Stomach (tissue), 19 donors: ENCODE measurements at places on chromosomes 5 and 9. TPM values are rescaled to one million over a fixed set of nuclear protein-coding genes. Genes with fewer than 3 reads are reported as not detected.

Gene ZNF483
- total RNA-seq, result 7.2 TPM

Gene CATSPER3
- total RNA-seq, result not detected

- DNase-seq, result no peak
Observed at GRCh38 chr5:178352035-178352349, 119.4 kb upstream of the PHYKPL start.

DNA sequence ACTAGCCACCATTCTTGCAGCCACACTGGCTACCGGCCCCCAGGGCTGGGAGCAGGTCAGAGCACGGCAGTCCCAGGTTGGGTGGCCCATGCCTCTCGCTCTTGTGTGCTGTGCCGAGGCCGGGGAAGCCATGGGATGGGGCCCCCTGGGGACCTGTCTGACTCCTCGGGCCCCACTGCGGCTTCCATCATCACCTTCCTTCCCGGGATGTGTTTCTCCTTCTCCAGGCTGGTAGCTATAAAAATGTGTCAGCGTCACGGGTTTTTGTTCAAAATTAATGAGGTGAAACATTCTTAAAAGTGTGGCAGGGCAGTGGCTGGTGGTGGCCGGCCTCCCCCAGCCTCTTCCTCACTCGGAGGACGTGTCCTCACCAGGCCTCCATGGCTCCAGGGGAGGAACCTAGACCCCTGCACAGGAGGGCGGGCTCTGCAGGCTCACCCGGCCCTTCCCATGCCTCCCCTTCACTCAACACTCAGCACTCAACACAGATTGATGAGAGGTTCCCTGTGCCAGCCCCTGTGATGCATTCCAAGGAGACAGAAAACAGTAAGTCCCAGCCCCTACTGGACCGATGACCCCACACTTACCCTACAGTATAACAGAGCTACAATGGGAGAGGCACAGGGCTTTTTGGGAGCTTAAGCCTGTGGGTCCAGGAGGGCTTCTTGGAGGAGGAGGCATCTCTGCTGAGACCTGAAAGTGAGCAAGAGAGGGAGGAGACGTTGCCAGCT lies 43.2 kb downstream of the PTGES start:
- DNase-seq, result no peak

DNA sequence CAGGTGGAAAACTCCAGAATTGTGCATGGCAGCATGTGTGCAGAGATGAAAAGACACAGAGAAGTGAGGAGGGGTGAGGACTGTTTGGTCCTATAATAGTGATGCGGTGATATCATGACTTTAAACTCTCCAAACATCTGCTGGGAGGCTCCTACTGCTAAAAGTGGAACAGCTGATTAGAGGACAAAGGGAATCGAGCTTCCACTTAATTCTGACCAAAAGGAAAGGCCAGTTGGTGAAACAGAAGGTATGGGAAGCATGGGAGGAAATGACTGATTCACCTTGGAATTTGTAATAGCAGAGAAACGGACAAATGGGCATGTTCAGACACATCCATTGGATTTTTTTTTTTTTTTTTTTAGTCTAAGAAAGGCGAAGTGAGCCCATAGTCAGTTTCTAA lies 67.5 kb upstream of the MAMDC2 start:
- DNase-seq, result no peak

DNA sequence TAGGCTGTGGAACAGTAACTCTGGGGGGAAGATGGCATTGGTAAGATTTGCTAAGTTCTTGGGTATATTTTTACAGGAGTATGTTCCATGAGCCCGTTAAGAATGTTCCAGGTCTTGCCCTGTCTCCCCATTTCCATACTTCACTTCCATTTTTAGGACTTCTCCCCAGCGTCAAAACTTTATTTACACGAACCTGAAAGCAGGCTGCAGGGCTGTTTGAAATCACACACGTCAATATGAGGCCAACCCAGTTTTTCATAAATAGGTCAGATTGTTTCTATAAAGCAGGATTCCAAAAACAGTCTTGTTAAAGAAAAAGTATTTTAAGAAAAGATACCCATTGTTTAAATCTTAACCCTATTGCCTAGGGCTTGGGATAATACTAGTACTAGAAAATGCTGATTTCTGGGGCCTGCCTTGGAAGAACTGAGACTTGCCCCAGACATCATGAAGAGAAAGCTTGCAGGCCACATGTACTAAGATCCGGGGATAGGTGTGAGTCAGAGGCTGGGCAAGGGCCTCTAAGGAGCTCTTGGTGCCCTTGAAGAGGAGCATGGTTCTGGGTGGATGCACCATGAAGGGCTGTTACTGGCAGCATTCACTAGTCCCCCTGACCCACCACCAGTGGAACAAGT lies 24.2 kb downstream of the TRIO start:
- no peak for DNase-seq
